ENCODE measurements at places on chromosomes 7 and 10.

DNA sequence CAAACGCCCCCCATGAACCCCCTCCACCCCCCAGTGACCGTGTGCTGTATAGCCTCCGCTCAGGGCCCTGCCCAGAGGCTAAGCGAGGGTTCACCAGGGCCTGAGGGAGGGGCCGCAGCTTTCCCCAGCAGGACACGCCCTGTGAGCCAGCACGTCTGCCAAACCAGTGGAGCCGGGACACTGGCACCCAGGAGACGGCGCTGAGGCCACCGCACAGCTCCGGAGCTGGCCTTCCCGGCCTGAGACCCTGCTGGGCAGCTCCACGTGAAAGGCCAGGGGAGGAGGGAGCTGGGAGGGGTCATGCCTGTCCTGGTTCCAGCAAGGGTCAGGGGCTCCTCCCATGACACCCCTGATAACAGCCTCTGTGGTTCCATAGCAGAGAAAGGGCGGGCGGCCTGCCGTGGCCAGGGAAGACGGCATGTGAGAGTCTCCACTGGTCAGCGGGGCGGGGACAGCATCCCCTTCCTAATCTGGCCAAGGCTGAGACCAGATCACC, 278.3 kb downstream of the ELFN1 start:
- H3K27me3 ChIP-seq, result no peaks in the 10 kb centered on the region
- H3K36me3 ChIP-seq, result no peaks in the 10 kb centered on the region
- peaks cover 14% of the 10 kb centered on the region for H3K4me1 ChIP-seq
- peak; percentile 13 for DNase-seq

DNA sequence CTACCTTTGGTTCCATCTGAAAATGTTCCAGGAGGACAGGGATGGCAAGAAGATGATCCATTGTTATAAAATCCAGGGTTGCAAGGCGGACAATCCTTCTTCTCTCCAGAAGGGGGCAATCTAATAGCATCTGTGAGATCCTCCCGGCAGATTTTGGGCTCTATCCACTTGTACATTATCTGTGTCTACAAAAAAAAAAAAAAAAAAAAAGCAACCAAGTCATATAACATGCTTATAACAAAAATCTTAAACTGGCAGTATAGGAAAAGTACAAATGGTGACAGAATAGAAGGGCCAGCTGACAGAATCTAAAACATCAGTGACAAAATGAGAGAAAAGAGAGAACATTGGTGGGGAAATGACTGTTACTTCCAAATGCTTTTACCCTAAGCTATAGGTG, 132.7 kb downstream of the ELAPOR2 start:
- no peak overlapping the region for H3K4me3 ChIP-seq
- H3K27ac ChIP-seq, result no peak overlapping the region
- no peaks in the 10 kb centered on the region for H3K27me3 ChIP-seq
- H3K36me3 ChIP-seq, result no peaks in the 10 kb centered on the region
- no peak for DNase-seq

- H3K4me3 ChIP-seq, result no peak overlapping the region
- no peak overlapping the region for H3K27ac ChIP-seq
- no peaks in the 10 kb centered on the region for H3K27me3 ChIP-seq
- peaks cover 37% of the 10 kb centered on the region for H3K4me1 ChIP-seq
- no peak for DNase-seq
- no peaks in the 10 kb centered on the region for H3K36me3 ChIP-seq
These were observed 16.1 kb downstream of the TAS2R41 start for GRCh38 chr7:143493751-143494150.

- no peak overlapping the region for H3K4me3 ChIP-seq
- peaks cover 15% of the 10 kb centered on the region for H3K4me1 ChIP-seq
These were observed 66.1 kb downstream of the FZD1 start for GRCh38 chr7:91330191-91330808.

GRCh38 chr7:151506901-151507382, 12.8 kb downstream of the RHEB start:
- no peak overlapping the region for H3K4me3 ChIP-seq
- peak overlapping the region; percentile 52 for H3K27ac ChIP-seq
- H3K36me3 ChIP-seq, result no peaks in the 10 kb centered on the region
- H3K27me3 ChIP-seq, result no peaks in the 10 kb centered on the region

DNA sequence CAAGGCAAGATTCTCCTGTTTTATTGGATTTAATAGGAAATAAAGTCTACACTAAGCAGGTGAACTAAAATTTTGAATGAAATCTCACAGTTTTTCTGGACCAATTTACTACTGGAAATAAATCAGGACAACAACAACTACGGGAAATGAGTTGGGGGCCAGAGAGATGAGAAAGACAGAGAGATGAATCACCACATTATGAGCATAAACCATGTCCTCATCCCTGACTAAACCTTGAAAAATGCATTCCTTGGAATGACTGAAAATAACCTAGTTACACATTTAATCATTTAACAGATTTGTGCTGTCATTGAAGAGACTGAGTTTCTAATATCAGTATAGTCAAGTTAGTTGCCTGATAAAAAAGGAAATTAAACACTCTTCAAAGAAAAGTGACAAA, 608.4 kb upstream of the KCND2 start:
- no peak for DNase-seq
- H3K4me1 ChIP-seq, result peaks cover 8% of the 10 kb centered on the region
- H3K36me3 ChIP-seq, result no peaks in the 10 kb centered on the region
- H3K4me3 ChIP-seq, result no peak overlapping the region
- H3K27me3 ChIP-seq, result no peaks in the 10 kb centered on the region
- no peak overlapping the region for H3K27ac ChIP-seq

DNA sequence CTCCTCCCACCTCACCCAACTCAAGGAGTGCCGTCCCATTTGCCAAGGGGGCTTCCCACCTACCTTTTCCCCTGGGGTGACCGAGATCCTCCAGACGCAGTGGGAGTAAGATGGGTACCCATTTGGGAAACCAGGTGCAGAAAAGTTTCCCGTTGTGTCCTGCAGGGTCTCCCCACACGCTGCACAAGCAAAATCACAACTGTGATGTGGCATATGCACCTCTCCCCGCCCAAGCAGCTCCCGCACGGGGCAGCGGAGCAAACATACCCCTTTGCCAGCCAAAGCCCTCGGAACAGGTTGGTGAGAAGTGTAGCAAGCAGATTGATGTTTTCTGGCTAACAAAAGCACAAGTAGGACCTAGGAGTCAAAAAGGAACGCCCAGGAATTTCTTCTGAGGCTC, 51.5 kb upstream of the OPALIN start:
- no peak for DNase-seq
- H3K36me3 ChIP-seq, result no peaks in the 10 kb centered on the region
- no peak overlapping the region for H3K27ac ChIP-seq
- no peak overlapping the region for H3K4me3 ChIP-seq
- peaks cover 39% of the 10 kb centered on the region for H3K4me1 ChIP-seq
- peaks cover 14% of the 10 kb centered on the region for H3K27me3 ChIP-seq

GRCh38 chr7:84339306-84339705, 144.7 kb upstream of the SEMA3A start:
- H3K27ac ChIP-seq, result no peak overlapping the region
- H3K4me3 ChIP-seq, result no peak overlapping the region
- H3K36me3 ChIP-seq, result no peaks in the 10 kb centered on the region
- no peaks in the 10 kb centered on the region for H3K4me1 ChIP-seq
- DNase-seq, result no peak

GRCh38 chr10:18455086-18455884, 196.1 kb downstream of the NSUN6 start:
- H3K4me1 ChIP-seq, result peaks cover 43% of the 10 kb centered on the region
- H3K27me3 ChIP-seq, result no peaks in the 10 kb centered on the region
- DNase-seq, result no peak
- H3K36me3 ChIP-seq, result no peaks in the 10 kb centered on the region
- no peak overlapping the region for H3K4me3 ChIP-seq

GRCh38 chr10:93535293-93535692, 31.2 kb upstream of the FFAR4 start:
- H3K4me1 ChIP-seq, result no peaks in the 10 kb centered on the region
- no peak overlapping the region for H3K27ac ChIP-seq

GRCh38 chr10:6212806-6213205, 10.1 kb downstream of the PFKFB3 start:
- H3K27ac ChIP-seq, result no peak overlapping the region
- DNase-seq, result no peak
- H3K27me3 ChIP-seq, result no peaks in the 10 kb centered on the region
- H3K4me1 ChIP-seq, result peaks cover 23% of the 10 kb centered on the region

DNA sequence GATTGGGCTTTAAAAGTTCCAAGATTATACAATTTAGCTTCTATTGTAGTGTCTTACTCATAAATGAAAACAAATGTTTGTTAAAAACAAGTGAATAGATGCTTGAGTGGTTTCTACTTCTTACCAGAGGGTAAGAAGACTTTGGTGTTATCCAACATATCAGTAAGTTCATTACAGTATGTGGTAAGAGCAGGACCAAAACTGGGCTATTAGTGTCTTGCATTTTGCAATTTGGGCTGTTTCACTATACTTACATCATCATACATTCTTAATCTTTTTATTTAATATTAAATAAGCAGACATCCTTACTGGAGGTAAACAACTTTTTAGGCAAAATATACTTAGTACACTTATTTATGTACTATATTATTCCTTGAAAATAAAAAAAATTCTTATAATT, 248.4 kb upstream of the HGF start:
- H3K4me3 ChIP-seq, result no peak overlapping the region
- no peak for DNase-seq
- peaks cover 21% of the 10 kb centered on the region for H3K4me1 ChIP-seq
- no peak overlapping the region for H3K27ac ChIP-seq
- H3K27me3 ChIP-seq, result no peaks in the 10 kb centered on the region

GRCh38 chr7:22216832-22217475, 140.0 kb downstream of the RAPGEF5 start:
- H3K27me3 ChIP-seq, result no peaks in the 10 kb centered on the region
- peak overlapping the region; percentile 90 for H3K27ac ChIP-seq
- H3K4me1 ChIP-seq, result peaks cover 75% of the 10 kb centered on the region
- H3K36me3 ChIP-seq, result no peaks in the 10 kb centered on the region
- DNase-seq, result no peak
- peak overlapping the region; percentile 66 for H3K4me3 ChIP-seq

DNA sequence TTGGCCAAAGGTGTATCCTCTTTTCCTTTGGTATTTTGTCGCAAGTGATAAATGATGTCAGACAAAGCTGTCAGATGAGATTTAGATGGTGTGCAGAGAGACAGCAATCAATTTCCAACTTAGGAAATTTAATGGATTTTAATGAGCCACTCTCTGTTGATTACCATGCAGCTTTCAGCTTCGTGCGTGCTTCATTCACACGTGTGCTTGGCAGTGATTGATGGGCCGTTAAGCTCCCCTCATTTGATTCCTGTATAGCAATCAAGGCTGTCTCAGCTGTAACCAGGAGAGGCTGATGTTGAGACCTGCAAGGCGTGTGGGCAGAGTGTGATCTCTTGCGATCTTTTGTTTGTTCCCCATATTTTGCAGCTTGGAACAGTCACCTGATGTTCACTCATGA, 439.6 kb downstream of the CALN1 start:
- DNase-seq, result no peak
- H3K4me1 ChIP-seq, result no peaks in the 10 kb centered on the region
- H3K4me3 ChIP-seq, result no peak overlapping the region
- H3K27ac ChIP-seq, result no peak overlapping the region
- H3K27me3 ChIP-seq, result peaks cover 6% of the 10 kb centered on the region

DNA sequence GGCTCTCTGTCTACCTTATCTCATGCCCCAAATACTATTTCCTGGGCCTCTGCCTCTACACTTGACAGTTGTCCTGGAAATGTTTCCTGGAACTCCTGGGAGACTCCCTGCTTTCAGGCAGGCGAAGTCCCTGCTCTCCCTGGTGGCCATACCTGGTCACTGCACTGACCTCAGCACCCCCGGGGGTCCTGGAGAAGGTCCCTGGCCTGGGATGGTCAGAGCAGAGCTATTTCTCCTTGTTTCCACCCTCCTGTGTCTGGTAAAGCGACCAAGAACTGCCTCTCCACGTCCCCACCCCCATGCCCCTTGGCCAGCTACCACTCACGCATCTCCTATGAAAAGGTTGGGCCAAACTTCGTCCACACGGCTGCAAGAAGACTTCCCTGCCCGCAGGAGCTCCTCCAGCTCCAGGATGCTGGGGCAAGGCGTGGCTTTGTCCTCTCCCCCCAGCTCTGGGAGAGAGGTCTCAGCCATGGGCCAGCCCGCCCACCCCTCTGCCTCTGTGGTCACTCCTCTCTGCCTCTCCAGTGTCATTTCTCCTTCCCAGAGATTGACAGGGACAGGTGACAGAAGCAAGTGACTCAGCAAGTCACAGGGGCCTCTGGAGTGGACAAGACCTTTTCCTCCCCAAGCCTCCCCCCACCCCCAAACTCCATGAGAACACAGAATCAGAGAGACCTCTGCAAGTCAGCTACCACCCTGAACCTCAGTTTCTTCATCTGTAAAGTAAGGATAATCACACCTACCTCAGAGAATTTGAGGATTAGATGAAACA, 2.6 kb upstream of the SAMD8 start:
- H3K4me3 ChIP-seq, result no peak overlapping the region
- peaks cover 58% of the 10 kb centered on the region for H3K4me1 ChIP-seq
- H3K27ac ChIP-seq, result peak overlapping the region; percentile 96
- H3K27me3 ChIP-seq, result no peaks in the 10 kb centered on the region
- H3K36me3 ChIP-seq, result no peaks in the 10 kb centered on the region

DNA sequence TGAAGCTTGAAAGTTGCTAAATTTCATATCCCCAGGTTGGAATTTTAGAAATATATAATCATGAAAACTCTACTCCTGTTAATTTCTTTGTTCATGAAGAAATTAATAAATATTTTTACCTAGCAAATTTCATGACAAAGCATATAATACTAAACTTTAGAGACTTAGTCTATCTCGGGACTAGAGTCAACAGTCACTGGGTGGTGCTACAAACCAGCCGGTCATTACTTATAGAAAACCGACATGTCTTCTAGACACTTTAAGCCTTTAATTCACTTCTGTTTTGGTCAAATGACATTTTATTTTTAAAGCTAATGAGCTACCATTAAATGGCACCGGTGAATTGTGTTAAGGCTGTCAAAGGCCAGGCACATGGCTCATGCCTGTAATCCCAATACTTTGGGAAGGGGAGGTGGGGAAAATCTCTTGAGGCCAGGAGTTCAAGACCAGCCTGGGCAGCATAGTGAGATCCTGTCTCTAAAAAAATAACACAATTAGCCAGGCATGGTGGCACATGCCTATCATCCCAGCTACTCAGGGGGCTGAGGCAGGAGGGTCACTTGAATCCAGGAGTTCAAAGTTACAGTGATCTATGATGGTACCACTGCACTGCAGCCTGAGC, 270.1 kb downstream of the CACNA2D1 start:
- H3K27me3 ChIP-seq, result no peaks in the 10 kb centered on the region

GRCh38 chr7:41449694-41450093, 253.2 kb downstream of the INHBA start:
- DNase-seq, result no peak
- H3K4me3 ChIP-seq, result no peak overlapping the region
- no peaks in the 10 kb centered on the region for H3K36me3 ChIP-seq
- no peaks in the 10 kb centered on the region for H3K27me3 ChIP-seq

DNA sequence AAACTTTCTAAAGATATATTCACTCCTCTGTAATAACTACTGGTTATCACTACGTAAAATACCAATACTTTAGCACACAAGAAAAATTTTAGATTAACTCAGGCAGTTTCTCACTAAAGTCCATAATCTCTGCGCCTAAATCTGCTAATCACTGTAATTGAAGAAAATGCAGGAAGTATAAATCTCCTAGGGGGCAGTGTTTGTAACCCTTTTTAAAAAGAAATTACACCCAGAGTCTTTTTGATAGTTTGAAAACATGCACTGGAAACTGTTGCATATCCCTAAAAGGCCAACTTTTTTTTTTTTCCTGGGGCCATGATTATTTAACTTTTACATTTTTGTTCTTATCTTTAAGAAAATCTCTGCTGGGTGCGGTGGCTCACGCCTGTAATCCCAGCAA, 209.6 kb downstream of the KIAA1217 start:
- H3K27me3 ChIP-seq, result no peaks in the 10 kb centered on the region
- H3K4me3 ChIP-seq, result no peak overlapping the region
- H3K27ac ChIP-seq, result no peak overlapping the region
- H3K4me1 ChIP-seq, result peaks cover 31% of the 10 kb centered on the region
- no peak for DNase-seq
